Upper lobe of right lung (tissue), 1 donor: ENCODE measurements at places on chromosomes 4 and X. TPM values are rescaled to one million over a fixed set of nuclear protein-coding genes. Genes with fewer than 3 reads are reported as not detected.

The PDE6B gene
- total RNA-seq = 9.1 TPM

- no peak overlapping the region for H3K27ac ChIP-seq
- no peaks in the 10 kb centered on the region for H3K36me3 ChIP-seq
- DNase-seq = no peak
- no peaks in the 10 kb centered on the region for H3K4me1 ChIP-seq
Measured at GRCh38 chr4:142550965-142551364, 295.1 kb downstream of the INPP4B start.

- DNase-seq = no peak
- H3K27ac ChIP-seq = no peak overlapping the region
- no peaks in the 10 kb centered on the region for H3K36me3 ChIP-seq
- H3K4me3 ChIP-seq = no peak overlapping the region
- H3K27me3 ChIP-seq = no peaks in the 10 kb centered on the region
Measured at GRCh38 chr4:17773135-17773698, 8.2 kb downstream of the FAM184B start.

The JCHAIN gene
- total RNA-seq = 99.1 TPM

DNA sequence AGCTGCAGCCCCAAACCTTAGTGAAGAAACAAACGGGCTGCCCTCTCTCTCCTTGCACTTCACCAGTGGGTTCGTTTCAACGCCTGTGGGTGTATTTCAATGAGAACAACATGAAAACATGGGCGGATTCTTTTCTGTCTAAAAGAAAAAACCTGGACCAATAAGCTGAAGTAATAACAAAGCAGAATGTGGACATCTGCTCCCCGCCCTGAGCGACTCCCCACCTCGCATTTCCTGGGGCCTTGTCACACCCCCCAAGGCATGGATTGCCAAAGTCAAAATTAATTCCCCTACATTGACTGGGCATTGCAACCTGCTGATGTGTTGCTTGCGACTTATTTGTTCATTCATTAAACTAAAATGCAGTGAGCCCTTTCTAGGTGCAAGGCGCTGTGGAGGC, 142.9 kb downstream of the BCOR start:
- H3K27ac ChIP-seq = no peak overlapping the region
- no peak for DNase-seq
- no peaks in the 10 kb centered on the region for H3K36me3 ChIP-seq
- H3K4me3 ChIP-seq = no peak overlapping the region
- H3K27me3 ChIP-seq = no peaks in the 10 kb centered on the region

DNA sequence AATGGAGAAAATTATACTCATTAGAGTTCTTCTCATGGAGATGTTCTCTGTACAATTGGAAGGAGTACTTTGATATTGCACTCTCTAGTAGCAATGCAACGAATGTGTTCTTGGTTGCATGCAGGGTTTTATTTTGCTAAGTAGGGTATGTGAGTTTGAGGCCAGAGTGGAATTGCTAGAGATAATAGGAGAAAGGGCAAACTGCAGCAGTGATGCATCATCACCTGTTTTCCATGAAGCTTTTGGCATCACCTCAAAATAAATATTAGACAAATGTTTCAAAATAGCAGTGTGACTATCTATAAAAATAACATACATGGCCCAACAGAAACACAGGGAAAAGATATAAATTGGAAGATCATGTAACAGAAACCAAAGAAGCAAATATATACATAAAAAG, 93.3 kb downstream of the TIGD2 start:
- no peak for DNase-seq
- no peaks in the 10 kb centered on the region for H3K36me3 ChIP-seq
- H3K27ac ChIP-seq = no peak overlapping the region
- H3K27me3 ChIP-seq = no peaks in the 10 kb centered on the region
- H3K4me3 ChIP-seq = no peak overlapping the region

GRCh38 chr4:19309378-19309777, 942.3 kb upstream of the SLIT2 start:
- no peaks in the 10 kb centered on the region for H3K4me1 ChIP-seq
- H3K4me3 ChIP-seq = no peak overlapping the region
- no peaks in the 10 kb centered on the region for H3K27me3 ChIP-seq
- H3K27ac ChIP-seq = no peak overlapping the region

GRCh38 chr4:40827758-40828157, 78.0 kb downstream of the NSUN7 start:
- peaks cover 42% of the 10 kb centered on the region for H3K36me3 ChIP-seq
- H3K27me3 ChIP-seq = no peaks in the 10 kb centered on the region
- no peaks in the 10 kb centered on the region for H3K4me1 ChIP-seq
- H3K4me3 ChIP-seq = no peak overlapping the region
- no peak for DNase-seq
- no peak overlapping the region for H3K27ac ChIP-seq

GRCh38 chr4:81204571-81204970, 10.5 kb downstream of the PRKG2 start:
- no peak overlapping the region for H3K27ac ChIP-seq
- H3K27me3 ChIP-seq = no peaks in the 10 kb centered on the region
- no peaks in the 10 kb centered on the region for H3K4me1 ChIP-seq
- H3K4me3 ChIP-seq = no peak overlapping the region

DNA sequence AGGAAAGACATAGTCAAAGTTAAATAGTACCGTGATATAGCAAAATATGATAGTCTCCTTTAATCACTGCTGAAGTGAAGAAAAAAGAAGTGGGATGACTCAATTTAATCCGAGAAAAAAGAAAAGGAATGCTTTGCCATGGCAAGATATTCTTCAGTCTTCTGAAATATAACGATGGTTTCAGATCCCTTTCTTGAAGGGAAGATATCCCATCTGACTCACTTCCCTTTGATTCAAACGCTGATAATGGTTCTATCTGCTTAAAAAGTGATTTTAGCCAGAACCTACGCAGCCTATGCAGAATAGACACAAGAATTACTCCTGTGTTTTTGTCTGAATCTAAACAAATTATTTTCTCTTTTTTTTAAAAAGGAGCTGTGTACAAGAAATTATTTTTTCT, 68.1 kb upstream of the FTHL17 start:
- no peak overlapping the region for H3K4me3 ChIP-seq
- no peaks in the 10 kb centered on the region for H3K4me1 ChIP-seq
- H3K27me3 ChIP-seq = no peaks in the 10 kb centered on the region
- H3K36me3 ChIP-seq = no peaks in the 10 kb centered on the region

The CTPS2 gene
- 10.7 TPM for total RNA-seq

DNA sequence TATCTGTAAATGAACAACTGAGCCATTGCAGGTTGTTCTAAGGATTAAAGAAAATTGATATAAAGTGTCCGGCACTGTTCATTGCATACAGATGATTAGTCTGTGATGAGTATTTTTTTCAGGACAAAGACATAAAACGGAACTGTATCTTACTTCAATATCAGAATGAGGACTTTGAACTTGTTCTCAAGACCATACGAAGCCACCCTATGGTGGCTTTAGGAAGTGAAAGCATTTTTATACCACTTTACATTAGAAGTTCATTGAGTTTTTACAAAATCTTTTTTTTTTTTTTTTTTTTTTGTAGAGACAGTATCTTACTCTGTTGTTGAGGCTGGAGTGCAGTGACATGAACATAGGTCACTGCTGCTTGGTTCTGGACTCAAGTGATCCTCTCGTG, 45.2 kb upstream of the TRIM2 start:
- no peak overlapping the region for H3K4me3 ChIP-seq
- no peaks in the 10 kb centered on the region for H3K36me3 ChIP-seq
- no peak for DNase-seq
- peaks cover 4% of the 10 kb centered on the region for H3K4me1 ChIP-seq
- no peak overlapping the region for H3K27ac ChIP-seq

GRCh38 chrX:75522565-75523431, at the start of gene ZDHHC15:
Gene ZDHHC15, minus strand, starts transcription at chrX:75523037. Its CDS starts 13 bp downstream, at chrX:75523024.
- peak; percentile 83 for DNase-seq
- H3K4me1 ChIP-seq = no peaks in the 10 kb centered on the region
- H3K27ac ChIP-seq = peak within 1 kb of the TSS; percentile 51
- no peaks in the 10 kb centered on the region for H3K36me3 ChIP-seq
- H3K4me3 ChIP-seq = peak within 1 kb of the TSS; percentile 52

DNA sequence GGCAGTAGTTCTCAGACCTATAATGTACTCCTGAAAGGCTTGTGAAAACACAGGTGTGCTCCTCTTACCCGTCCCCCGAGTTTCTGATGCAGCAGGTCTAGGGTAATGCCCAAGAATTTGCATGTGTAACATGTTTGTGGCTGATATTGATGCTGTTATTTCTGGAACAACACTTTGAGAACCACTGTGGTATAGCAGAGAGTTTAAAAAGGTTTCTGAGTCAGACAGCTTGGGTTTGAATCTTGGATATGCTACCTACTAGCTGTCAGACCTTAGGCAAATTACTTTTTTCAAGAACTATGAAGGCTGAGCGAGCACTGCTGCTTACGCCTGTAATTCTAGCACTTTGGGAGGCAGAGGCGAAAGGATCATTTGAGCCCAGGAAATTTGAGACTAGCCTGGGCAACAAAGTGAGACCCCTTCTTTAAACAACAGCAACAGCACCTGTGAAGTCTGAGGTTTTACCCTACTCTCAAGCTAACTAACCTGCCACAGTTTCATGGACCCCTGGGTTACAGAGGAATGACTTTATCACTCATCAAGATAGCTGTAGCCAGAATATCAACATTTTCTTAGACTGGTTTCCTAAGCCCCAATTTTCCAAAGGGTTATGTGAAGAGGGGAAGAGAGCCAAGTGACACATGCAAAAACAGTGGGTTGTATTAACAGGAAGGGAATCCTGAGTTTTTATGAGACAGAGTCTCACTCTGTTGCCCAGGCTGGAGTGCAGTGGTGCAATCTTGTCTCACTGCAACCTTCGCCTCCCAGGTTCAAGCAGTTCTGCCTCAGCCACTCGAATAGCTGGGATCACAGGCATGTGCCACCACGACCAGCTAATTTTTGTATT, 5.1 kb downstream of the AFF1 start:
- no peak for DNase-seq
- H3K27ac ChIP-seq = peak overlapping the region; percentile 64
- no peaks in the 10 kb centered on the region for H3K27me3 ChIP-seq

DNA sequence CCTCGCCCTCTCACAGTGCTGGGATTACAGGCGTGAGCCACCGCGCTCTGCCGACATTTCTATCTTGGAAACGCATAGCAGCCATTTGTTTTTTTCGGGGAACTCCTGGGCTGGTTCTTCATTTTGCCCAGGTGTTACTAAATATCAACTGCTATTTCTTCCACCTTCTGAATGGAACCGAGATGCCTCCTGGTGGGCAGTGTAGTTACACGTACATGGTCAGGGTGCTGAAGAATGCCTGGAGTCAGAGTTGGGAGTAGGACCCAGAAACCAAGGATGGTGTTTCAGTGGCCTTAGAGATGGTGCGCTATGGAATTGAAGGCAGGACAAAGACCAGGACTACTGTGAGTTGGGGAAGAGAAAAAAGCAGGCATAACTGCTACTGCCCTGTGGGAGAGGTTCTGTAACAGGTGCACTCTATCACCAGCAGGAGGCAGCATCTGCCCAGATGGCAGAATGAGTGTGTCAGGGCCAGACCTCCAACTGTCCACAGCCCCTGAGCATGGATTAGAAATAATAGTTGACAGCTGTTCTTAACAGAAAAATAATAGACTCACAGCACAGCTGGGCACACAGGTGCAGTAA, 81.7 kb downstream of the ZC4H2 start:
- H3K4me1 ChIP-seq = no peaks in the 10 kb centered on the region
- no peak overlapping the region for H3K27ac ChIP-seq
- H3K36me3 ChIP-seq = no peaks in the 10 kb centered on the region
- H3K27me3 ChIP-seq = no peaks in the 10 kb centered on the region
- DNase-seq = no peak

GRCh38 chr4:182449930-182450439, 206.8 kb downstream of the TENM3 start:
- peak overlapping the region; percentile 47 for H3K4me3 ChIP-seq
- H3K27me3 ChIP-seq = peaks cover 74% of the 10 kb centered on the region
- no peak overlapping the region for H3K27ac ChIP-seq
- H3K4me1 ChIP-seq = peaks cover 5% of the 10 kb centered on the region

- DNase-seq = no peak
- H3K4me1 ChIP-seq = no peaks in the 10 kb centered on the region
- H3K4me3 ChIP-seq = no peak overlapping the region
Measured at GRCh38 chr4:54423066-54423465, 194.0 kb downstream of the PDGFRA start.

The ZMYM3 gene
- 24.9 TPM for total RNA-seq

The BGN gene
- 205 TPM for total RNA-seq

GRCh38 chrX:29547877-29548276, 667.5 kb upstream of the MAGEB2 start:
- H3K27me3 ChIP-seq = no peaks in the 10 kb centered on the region
- H3K4me3 ChIP-seq = no peak overlapping the region
- H3K4me1 ChIP-seq = no peaks in the 10 kb centered on the region
- no peak overlapping the region for H3K27ac ChIP-seq

GRCh38 chr4:80594701-80595100, 259.2 kb downstream of the CFAP299 start:
- no peaks in the 10 kb centered on the region for H3K36me3 ChIP-seq
- no peak overlapping the region for H3K27ac ChIP-seq
- H3K4me1 ChIP-seq = no peaks in the 10 kb centered on the region
- H3K4me3 ChIP-seq = no peak overlapping the region

DNA sequence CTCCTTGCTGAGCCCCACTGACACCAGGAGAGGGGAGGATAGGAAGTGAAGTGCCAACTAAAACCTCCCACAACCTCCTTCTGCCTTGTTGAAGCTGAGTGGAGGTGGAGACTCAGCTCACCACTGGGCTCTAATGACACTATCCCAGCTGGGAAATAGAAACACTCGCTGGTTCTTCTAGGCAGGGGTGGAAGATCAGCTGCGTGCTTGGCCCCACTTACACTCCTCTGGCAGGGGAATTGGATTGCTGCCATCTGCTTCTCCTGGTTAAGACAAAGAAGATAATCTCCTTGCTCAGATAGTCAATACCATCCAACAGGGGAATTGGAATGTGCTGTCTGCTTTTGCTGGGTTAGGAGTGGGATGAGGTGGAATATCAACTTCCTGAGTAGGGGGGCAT, 392.5 kb downstream of the ZNF674 start:
- H3K4me3 ChIP-seq = no peak overlapping the region
- DNase-seq = no peak
- H3K27me3 ChIP-seq = no peaks in the 10 kb centered on the region
- H3K36me3 ChIP-seq = no peaks in the 10 kb centered on the region
- H3K27ac ChIP-seq = no peak overlapping the region
- no peaks in the 10 kb centered on the region for H3K4me1 ChIP-seq

GRCh38 chr4:2040391-2041238, 18.5 kb upstream of the NAT8L start:
- H3K27ac ChIP-seq = no peak overlapping the region
- peaks cover 40% of the 10 kb centered on the region for H3K27me3 ChIP-seq
- H3K4me3 ChIP-seq = peak overlapping the region; percentile 66
